Activated CD4-positive, CD25-positive, alpha-beta regulatory T cell (primary cell): ENCODE measurements at places on chromosomes 6 and 20.
A peak's percentile ranks its signal among the peaks of the same experiment; 100 is the strongest.

DNA sequence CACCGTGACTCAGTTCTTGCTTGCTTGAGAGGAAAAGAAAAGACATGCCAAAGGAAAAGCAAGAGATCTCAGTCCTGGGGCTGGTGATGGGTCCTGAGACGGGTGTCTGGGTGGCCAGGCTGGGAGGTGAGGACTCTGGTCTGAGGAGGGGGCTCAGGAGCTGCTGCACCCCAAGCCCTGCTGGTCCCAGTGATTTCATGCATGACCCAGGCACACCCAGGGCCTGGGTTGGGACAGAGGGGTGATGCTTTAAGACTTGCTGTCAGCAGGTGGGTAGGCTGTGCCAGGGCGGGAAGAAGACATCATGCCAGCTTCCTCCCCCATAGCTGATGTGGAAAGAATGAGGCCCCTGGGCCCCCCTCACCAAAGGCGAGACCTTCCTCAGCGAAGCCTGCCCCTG lies 65.1 kb upstream of the PMEPA1 start:
- no peak for DNase-seq

- no peak for DNase-seq
Measured at GRCh38 chr6:113654396-113654795, 202.7 kb upstream of the MARCKS start.

- DNase-seq, result no peak
Measured at GRCh38 chr6:149095842-149096241, 221.7 kb upstream of the TAB2 start.

DNA sequence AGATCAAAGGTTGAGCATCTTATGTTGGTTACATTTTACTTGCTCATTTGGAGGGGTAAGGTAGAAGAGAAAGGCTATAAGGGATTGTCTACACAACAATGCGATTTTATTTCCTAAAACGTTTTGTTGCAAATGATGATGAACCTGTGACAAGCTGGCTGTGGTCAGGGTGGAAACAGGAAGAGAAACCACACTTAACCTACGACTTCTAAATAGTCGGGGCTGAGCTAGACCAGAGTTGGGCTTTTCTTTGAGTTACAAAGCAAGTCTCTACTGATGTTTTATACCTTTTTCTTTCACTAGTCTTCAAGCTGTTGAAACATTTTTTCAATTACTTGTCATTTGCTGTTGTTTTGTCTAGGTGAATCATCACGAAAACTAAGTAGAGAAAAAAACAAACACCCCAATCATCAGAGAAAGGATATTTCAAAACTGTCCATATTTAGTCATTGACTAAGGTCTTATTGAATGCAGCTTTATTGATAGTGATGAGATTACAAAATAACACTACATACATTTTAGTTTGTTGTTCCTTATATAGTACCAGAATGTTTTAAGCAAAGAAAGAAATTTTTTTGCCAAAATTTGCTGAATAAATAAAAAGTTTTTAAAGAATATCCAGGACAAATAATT lies 18.0 kb downstream of the KLHL31 start:
- DNase-seq, result peak; percentile 1

DNA sequence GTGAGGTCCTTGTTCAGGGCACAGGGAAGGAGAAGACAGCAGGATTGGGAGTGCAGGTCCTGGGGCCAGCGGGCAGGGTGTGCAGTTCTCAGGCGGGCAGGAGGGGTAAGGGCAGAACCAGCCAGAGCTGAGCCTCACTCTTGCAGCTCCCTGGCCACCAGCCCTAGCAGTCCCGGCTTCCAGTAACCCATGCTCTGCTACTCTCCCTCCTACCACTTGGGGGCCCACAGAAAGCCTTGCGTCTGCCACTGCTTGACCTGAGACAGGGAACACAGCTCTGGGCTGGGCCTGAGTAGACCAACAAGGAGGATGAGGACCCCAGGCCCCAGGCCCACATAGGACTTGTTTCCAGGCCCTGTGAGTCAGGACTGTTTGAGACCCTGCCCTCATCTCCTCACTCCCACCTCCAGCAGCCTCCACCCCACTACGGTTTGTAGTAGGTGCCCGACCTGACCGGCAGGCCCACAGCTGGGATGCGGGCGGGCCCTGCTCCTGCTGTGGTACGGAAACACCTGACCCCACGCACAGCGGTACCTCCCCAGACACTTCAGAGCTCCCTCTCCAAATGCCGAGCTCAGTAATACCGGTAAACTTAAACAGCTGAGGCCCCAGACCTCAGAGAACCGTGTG lies 39.2 kb downstream of the KCNK5 start:
- DNase-seq, result no peak

DNA sequence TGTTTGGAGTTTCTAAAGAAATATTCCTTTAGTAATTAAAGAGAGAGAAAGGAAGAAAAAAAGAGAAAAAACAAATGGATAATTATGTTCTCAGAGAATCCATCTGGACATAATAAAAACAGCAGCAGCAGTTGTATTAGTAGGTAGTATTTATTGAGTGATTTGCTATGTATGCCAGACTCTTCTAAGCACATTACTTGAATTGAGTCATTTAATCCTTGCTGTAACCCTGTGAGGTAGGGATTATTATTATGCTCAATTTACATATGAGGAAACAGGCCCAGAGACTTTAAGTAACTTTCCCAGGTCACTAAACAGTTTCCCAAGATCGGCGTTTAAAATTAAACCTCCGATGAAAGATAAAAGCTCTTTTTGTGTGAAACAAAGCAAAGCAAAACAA lies 238.8 kb downstream of the TSHZ2 start:
- DNase-seq, result no peak

GRCh38 chr6:119764927-119765681 lies 415.5 kb upstream of the MAN1A1 start:
- no peak for DNase-seq

- no peak for DNase-seq
Measured at GRCh38 chr6:154786144-154786868, 53.1 kb downstream of the SCAF8 start.

DNA sequence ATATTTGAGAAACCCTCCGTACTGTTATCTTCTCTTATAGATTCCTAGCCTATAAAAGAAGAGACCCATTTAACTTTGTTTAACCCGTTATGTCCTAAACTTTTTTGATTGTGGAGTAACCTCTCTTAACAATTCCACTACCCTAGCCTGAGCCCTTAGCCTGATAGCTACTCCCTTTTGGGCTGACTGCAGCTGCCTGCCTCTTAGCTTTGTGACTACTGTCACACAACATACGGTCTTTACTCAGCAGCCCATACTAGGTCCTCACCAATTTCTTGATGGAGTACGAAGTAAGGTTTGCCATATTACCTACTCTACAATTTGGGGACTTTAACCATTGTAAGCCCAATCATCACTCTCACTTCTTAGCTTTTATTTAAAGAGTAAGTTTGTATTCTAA lies 72.7 kb downstream of the QRSL1 start:
- no peak for DNase-seq

GRCh38 chr6:124947971-124948451 lies 14.2 kb upstream of the RNF217 start:
- no peak for DNase-seq

DNA sequence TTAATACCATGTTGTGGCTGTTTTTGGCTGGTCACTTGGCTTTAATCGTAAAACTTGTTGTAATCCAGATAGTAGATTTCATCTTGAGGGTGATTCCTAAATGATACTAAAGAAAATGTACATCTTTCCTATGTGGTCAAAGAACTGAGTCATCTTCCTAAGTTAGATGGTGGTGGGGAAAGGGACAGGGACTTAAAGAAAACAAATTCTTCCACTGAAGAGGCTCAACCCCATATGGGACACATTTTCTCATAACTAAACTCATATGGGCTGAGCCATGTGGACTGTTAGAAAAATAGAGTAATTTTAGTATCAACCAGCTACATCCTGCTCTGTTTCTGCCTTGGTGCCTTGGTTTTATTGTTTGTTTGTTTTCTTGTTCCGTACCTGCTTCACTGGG lies 155.8 kb downstream of the TSHZ2 start:
- DNase-seq, result no peak

DNA sequence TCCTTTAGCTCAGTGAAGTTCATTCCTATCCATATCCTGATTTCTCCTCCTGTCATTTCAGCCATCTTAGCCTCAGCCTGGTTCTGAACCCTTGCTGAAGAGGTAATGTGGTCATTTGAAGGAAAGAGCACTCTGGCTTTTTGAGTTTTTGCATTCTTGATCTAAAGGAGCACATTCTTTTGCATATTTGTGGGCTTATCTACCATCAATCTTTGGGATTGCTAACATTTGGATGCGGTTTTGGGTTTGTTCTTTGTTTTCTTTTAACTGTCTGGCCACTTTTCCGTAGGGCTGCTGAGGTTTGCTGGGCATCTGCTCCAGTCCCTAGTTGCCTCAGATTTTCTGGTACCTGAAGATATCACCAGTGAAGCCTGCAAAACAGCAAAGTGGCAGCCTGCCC lies 238.3 kb downstream of the EPM2A start:
- no peak for DNase-seq

DNA sequence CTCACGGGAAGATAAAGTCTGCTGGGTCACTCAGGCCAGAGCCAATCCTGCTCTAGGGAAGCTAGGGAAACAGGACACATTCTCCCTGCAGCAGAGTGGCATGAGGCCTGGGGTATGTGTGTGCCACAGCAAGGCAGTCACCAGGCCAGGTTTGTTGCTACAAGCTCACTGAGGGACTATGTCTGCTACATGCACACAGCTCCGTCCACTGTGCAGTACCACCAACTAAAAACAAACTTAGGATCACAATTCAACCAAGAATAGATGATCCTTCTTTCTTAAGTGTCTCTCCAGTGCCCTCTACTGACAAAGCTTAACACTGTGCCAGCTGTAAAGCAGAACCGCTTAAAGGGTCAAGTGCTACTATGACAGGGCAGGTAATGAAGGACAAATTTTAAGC lies 192.5 kb downstream of the PTPRK start:
- DNase-seq, result no peak

DNA sequence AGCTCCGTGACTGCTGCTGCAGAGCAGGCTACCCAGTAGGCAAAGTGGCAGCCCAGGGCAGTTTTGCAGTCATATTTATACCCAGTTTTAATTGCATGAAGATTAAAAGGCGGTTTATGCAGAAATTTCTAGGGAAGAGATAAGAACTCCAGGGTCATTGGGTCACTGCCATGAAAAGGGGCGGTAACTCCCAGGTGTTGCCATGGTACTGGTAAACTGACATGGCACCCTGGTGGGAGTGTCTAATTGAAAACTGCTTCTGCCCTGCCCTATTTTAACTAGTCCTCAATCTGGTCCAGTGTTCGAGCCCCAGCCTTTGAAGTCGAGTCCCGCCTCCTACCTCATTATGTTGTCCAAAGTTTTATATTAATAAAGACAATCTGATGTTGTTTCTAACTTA lies 75.0 kb upstream of the FUCA2 start:
- no peak for DNase-seq
